ENCODE measurements at places on chromosomes 2 and 18.
A peak's percentile ranks its signal among the peaks of the same experiment; 100 is the strongest.

- no peak for DNase-seq
Measured at GRCh38 chr2:191015239-191015638, 1.3 kb upstream of the STAT1 start.

DNA sequence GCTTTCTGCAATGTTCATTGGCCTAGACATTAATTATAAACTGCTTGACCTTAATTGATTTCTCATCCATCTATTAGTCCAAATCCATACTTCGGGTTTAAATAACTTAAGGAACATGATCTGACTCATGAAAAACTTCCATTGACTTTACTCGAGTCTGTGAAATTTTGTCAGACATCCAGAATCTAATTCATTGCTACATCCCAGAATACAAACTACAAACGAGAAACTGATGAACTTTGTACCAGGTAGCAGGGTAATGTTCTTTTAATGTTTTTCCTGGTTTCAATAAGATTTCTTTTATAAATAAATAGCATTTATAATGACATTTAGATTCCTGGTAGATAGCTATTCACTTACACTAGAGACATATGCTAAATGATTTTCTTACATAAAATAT, 36.0 kb upstream of the IKZF2 start:
- DNase-seq: no peak

- no peak for DNase-seq
Measured at GRCh38 chr18:7658701-7659100, 91.6 kb downstream of the PTPRM start.

DNA sequence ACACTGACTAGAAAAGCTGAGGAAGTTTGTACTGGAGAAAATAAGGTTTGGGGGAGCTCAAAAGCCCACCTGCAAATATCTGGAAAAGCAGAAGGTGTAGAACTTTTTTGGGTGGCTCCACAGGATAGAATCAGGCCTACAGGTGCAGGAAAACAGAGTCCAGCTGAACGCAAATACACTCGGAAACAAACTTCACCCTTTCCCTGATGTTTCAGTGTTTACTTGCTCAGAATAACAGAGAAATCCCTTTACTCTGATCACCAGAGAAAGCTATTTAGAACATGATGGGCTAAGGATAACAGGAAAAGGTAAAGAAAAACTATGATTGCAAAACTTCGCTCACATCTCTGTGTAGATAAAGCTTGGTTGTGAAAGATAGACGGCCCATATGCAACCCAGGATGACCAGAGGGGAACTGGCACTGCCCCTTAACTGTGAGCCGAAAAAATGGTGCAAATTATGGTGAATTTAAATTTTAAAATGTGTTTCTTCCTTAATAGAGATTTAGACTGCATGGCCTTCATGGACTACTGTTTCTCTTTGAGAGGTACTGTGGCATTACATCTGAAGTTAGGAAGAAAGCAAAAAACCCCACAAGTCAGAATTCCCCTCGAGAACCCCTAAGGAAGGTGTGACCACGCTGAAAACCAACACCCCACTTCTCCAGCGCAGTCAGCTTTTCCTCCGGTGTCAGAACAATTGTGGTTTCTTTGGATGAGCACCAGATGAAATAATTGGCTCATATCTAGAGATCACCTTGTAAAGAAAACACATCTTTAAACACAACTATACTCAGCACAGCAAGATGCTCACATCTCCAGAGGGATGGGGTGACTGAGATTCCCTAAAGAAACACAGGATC, 84.5 kb upstream of the TMEM247 start:
- no peak for DNase-seq

- no peak for DNase-seq
Measured at GRCh38 chr2:132797556-132797955, 127.6 kb upstream of the LYPD1 start.

DNA sequence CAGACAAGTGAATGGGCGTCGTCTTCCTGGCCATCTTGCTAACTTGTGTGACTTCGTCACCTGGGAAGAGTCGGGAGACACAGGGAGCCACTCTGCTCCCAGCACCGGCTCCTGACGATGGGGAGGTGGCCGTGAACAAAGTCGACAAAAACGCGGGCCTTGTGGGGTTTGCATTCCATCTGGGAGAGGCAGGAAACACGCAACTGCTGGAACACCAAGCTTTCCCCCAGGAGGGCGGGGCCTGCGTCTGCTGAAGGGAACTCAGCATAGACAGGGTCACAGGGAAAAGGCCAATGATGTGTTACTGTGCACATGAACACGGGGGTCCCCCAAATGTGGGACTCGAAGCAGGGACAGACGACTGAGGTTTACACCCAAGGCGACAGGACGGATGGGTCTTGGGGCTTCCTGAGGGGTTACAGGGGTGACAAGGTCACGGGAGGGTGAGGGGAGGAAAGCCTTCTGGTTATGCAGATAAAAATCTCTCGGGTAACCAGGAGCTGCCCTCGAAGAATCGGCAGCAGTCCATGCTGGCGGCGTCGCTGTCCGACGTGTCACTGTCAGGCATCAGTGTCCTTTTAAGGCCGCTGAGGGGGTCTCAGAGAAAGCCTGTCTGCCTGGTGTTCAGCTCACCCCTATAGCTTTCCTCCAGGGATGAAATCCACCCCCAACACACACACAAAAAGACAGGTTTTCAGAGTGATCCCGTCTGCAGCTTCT, 28.2 kb upstream of the PRLH start:
- no peak for DNase-seq

GRCh38 chr18:64974391-64975125, 776.3 kb upstream of the CDH7 start:
- DNase-seq: no peak

- no peak for DNase-seq
Measured at GRCh38 chr18:47075098-47075883, 39.9 kb upstream of the ELOA2 start.

- DNase-seq: no peak
Measured at GRCh38 chr2:42777883-42778805, 14.2 kb upstream of the OXER1 start.

GRCh38 chr18:55381277-55381676, 206.7 kb downstream of the TCF4 start:
- no peak for DNase-seq

- no peak for DNase-seq
Measured at GRCh38 chr2:109646961-109647360, 32.8 kb downstream of the SOWAHC start.

DNA sequence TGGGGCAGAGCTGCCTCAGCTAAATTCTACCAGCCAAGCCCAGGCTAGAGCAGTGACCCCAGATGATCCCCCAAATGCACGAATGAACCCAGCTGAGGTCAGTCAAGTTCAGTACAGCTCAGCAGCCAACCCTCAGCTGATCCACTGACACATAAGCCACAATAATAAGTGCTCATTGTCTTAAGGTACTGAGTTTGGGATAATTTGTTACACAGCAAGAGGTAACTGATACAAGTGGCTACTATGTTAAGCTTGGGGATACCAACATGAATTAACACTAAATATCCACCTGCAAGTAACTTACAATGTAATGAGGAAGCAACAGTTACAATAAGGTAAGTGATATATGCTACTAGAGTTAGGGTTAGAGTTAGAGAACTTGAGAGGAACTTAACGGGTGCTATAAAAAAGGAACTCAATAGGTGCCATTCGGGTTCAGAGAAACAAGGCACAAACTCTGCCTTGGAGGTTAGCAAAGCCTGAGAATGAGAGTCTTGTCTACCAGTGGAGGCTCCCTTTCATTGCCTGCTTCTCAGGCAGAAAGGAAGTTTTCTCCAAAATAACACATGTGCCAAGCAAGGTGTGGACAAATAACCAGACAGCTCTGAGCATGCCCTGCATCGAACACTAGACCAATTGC, 189.4 kb downstream of the ARL4C start:
- DNase-seq: no peak

DNA sequence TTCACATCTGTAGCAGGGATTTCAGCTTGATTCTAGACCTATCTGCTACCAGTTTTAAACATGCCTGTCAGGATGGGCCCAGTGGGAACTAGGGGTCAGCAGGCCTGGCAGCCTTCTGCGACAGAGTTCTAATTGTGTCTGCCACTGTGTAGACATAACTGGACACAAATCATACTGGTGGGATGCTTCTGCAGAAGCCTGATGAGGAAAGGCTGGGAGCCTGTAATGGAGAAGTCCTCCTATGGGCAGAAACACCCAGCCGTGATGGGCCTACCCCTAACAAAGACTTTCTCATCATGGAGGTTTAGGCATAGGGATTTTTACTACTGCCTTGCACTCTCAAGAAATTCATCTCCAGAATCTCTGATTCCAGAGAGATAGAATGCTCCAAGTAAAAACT, 166.9 kb downstream of the PDE11A start:
- no peak for DNase-seq

GRCh38 chr2:63755965-63756364, 85.7 kb upstream of the UGP2 start:
- no peak for DNase-seq

GRCh38 chr2:191100216-191100615, 50.6 kb downstream of the STAT4 start:
- DNase-seq: no peak

- no peak for DNase-seq
Measured at GRCh38 chr2:214232271-214232670, 178.6 kb upstream of the VWC2L start.

DNA sequence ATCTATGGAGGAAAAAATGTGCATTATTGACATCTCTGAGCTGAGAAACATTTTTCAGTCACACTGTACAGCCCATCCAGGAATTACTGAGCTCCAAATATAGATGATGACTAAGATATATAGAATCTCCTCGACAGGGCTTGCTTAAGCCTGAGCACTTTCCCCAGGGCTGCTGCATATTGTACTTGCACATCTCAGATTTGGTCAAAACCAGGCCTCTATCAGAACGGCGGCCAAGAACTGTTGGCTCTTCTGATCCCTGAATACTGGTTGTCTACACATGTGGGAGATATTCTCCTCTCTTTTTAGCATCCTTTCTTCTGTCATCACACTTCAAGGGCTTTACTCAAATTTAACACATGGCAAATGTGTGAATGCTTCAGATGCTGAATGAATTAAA, 201.5 kb upstream of the SLC35G4 start:
- no peak for DNase-seq

DNA sequence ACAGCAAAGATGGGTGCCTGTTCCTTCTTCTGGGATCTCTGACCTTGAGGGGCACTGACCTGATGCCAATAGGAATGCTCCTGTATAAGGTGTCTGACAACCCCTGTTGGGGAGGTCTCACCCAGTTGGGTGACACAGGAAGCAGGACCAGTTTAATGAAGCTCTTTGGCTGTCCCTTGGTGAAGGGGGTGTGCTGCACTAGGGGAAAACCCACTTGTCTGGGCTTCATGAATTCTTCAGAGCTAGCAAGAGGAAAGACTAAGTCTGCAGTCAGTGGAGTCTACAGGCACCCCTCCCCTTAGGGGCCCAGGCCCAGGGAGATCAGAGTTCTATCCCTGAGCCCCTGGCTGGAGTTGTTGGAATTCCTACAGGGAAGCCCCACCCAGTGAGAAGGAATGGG, 550.8 kb upstream of the CHAC2 start:
- no peak for DNase-seq

GRCh38 chr2:23107327-23107941, 277.5 kb upstream of the KLHL29 start:
- DNase-seq: no peak

GRCh38 chr2:217045700-217046475, 186.0 kb upstream of the TNP1 start:
- no peak for DNase-seq

- no peak for DNase-seq
Measured at GRCh38 chr2:201572846-201573508, 70.3 kb downstream of the TMEM237 start.

DNA sequence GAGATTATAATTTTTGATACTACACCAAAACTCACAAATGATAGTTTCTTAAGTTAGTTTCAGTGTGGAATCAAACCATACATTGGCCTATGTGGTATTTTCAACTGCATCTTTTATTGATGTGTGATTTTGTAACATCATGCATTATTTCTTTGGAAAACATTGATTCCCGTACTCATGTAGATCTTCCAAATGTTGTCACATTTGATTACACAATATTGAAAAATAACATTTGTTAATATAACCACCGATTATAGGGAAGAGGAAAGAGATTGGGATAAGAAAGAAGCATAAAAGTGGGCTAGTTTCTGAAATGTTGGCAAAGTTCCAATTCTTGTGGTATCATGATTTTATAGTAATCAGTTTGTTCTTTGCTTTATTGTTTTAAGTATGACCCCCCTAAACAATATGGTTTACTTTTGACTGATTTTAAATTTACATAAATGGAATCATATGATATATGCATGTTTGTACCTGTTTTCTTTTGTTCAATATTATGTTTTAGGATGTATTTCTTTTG, 117.2 kb upstream of the OTX1 start:
- DNase-seq: no peak

DNA sequence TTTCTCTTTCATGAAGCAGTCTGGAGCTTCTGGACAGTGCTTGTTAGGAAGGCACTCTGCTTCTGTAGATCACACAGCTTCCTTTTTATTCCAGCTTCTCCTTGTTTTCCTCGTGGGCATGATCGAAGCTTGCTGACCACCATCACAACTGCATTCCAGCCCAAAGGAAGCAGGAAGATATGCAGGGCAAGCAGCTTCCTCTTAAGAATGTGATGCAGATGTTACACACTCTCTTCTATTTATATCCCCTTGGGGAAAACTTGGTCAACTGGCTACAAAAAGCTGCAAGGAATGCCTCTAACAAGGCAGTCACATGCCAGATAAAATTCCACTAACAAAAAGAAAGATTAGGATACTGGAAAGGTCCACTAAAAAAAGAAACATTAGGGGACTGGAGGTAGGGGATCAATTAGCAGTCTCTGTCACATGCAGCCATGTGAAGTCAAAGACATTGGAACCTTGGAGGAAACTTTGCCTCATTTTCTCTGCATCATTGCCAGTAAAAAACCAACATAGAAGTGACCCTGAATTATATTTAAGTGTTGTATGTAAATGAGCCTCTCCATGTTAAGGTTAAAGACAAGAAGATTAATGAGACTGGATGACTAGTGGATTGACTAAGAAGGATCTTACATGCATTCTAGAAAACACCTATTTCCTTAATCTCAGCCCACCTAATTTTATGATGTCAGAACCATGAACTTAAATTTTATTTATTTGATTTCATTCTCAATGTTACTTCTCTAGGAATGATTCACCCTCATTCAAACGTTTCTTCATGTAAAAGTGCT, 98.3 kb downstream of the NAB1 start:
- no peak for DNase-seq

- DNase-seq: no peak
Measured at GRCh38 chr2:57877811-57878170, 168.8 kb upstream of the VRK2 start.

- DNase-seq: peak; percentile 69
Measured at GRCh38 chr18:64713284-64713683, 564.4 kb upstream of the LINC00305 start.

- no peak for DNase-seq
Measured at GRCh38 chr2:235218486-235218907, 266.7 kb downstream of the SH3BP4 start.

GRCh38 chr18:50654658-50655550, 95.0 kb downstream of the MAPK4 start:
- no peak for DNase-seq

DNA sequence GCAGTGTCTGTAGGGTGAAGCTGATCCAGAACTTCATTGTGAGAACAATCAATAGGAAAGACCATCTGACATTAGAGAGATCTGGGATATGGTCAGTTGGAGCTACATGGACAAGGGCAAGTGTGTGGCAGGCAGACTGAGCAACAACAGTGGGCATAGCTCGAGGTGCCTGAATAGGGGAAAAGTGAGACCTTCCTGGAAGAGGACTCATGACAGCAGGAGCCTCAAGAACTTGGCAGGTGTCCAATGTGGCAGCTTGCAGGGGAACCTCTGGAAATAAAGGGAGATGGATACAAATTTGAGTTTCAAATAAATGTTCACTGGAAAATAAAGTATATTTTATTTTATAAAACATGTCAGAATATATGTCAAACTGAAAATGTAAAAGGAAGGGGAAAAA, 117.9 kb downstream of the TANC1 start:
- no peak for DNase-seq

GRCh38 chr2:43030551-43031307, 195.7 kb downstream of the ZFP36L2 start:
- no peak for DNase-seq
